ENCODE measurements at places on chromosomes 6 and 20.

- DNase-seq, result no peak
These were observed 3.8 kb upstream of the LRRN4 start for GRCh38 chr20:6057691-6058090.

GRCh38 chr6:100296810-100297544 is 167.7 kb downstream of the SIM1 start:
- peak; percentile 3 for DNase-seq

DNA sequence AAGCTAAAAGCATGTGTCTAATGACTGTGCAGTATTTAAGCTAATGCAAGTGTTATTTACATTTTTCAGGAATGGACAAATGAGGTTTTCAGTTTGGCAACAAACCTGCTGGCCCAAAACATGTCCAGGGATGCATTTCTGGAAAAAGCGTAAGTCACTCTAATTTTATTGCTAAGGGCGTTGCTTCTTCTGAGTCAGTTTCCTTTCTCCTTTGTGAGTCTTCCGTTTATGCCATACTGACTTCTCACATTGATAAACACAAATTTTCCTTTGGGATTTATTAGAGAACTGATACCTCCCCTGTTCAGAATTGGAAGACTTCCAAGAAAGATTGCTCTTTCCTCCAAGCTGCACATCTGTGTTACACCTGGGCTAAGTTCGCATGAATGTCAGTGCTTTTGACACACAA is 422.9 kb upstream of the PLCB4 start:
- peak; percentile 52 for DNase-seq

DNA sequence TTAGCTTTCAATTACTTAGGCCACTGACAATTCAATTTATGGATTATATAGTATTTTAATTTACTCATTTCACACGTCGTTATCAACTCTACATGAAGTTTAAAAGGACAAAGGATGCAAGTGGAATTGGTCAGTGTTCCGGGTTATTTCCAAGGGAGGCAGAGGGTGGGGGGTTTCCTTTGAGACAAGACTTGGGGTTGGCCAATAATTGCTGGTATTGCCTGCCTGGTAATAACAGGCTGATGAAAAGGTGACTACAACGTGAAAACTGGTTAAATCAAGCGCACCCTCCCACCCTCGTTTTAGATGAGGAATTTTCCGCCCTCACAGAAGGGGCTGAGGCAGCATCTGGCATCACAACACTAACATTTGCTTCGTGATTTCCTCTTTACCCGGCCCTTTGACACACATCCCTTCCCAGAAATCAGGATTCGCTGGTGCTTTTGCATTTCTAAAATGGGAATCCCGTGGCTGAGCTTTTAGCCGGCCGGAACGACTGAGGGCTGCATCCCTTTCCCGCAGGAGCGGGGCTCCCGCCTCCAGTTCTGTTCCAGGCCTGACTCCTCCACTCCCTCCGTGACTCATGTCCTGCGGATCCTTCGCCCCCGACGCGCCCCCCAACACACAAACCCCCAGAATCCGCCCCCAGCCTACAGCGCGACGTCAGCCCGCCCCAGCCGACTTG is 999 bp upstream of the PIM1 start:
- peak; percentile 51 for DNase-seq

GRCh38 chr6:133218852-133219251 is 22.3 kb upstream of the EYA4 start:
- DNase-seq, result no peak

GRCh38 chr6:86775893-86776292 is 161.4 kb upstream of the HTR1E start:
- no peak for DNase-seq

GRCh38 chr6:38355519-38355918 is 284.2 kb downstream of the BTBD9 start:
- DNase-seq, result no peak

DNA sequence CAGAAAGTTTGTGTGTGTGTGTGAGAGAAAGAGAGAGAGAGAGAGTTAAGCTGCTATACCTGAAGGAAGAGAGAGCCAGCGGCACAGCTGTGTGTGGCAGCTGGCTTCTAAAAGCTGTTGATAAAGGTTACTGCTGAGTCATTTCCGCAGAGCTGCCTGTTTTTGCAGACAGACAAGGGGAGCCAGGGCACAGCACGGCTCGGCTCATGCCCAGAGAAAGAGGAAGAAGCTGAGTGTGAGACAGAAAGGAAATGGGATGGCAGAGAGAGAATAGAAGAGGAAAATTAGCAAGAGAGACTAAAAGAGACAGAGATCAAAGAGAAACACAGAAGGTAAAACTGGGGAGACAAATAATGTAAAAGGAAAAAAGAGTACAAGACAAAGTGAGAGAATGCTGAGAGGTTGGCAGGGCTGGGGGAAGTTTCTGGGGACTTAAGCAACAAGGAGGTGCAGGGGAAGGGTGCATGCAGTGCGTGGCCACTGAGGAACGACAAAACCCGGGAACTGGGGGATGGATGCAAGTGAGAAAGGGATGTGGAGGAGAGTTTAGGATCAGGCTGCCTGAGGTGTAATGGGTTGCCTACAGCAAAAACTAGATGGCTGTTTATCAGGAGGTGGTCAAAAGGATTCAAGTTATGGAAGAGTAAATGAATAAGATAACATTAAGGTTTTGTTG is 22.7 kb downstream of the HLA-A start:
- peak; percentile 83 for DNase-seq

- DNase-seq, result no peak
These were observed 90.7 kb upstream of the BEND6 start for GRCh38 chr6:56864171-56864616.

- no peak for DNase-seq
These were observed 150.7 kb upstream of the LAMP5 start for GRCh38 chr20:9363673-9364072.

DNA sequence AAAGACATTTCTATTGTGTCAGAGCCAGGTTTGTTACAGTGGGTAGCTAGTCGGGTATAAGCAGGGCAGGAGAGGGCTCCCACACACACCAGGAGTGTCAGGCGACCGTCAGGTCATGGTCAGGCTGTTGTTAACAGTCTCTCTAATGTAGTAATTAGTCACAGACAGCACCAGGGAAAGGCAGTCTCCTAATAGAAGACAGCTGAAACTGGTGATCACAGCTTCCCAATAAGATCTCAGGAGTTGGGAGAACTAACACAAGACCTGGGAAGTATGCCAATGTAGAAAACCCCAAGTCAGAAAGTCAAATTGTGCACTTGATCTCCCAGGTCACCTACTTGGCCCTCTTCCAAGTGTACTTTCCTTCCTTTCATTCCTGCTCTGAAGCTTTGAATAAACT is 53.0 kb upstream of the GPR6 start:
- DNase-seq, result peak; percentile 38

DNA sequence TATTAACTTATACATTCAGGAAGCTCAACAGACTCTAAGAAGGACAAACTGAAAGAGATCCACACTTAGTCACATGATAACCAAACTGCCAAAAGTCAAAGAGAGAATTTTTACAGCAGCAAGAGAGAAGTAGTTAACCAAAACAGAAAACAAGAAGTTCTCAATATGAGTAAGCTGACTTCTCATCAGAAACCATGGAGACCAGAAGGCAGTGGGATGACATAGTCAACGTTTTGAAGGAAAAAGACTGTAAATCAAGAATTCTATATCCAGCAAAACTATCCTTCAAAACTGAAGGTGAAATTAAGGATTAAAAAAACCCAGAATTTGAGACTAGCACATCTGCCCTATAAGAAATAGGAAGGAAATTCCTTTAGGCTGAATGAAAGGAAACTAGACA is 60.4 kb downstream of the COL19A1 start:
- DNase-seq, result no peak

GRCh38 chr20:62426699-62427131 is 624 bp downstream of the RBBP8NL start:
- DNase-seq, result no peak

GRCh38 chr6:35341557-35341956 is 801 bp upstream of the PPARD start:
- DNase-seq, result no peak

DNA sequence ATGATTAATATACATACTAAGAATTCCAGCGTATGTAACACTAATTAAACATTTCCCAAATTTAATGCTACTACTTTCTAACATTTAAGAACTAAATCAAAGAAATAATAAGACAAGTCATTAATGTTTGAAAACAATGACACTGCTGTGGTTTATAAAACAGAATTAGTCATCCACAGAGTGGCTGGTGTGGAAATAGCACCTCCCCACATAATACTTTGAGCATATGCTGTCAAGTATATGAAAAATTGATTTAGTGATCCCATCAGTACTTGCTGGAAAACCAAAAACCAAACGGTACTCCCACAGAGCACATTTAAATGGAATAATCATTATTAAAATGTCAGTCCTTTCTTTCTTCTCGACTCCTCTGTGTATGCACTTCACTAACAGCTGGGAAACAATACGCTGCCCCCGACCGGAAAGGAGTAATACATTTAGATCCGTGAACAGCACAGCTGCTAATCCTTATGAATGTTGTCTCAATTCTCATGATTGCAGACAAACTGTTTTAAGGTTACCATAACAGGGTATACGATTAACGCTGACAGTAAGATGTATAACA is 78.4 kb downstream of the PREP start:
- no peak for DNase-seq

DNA sequence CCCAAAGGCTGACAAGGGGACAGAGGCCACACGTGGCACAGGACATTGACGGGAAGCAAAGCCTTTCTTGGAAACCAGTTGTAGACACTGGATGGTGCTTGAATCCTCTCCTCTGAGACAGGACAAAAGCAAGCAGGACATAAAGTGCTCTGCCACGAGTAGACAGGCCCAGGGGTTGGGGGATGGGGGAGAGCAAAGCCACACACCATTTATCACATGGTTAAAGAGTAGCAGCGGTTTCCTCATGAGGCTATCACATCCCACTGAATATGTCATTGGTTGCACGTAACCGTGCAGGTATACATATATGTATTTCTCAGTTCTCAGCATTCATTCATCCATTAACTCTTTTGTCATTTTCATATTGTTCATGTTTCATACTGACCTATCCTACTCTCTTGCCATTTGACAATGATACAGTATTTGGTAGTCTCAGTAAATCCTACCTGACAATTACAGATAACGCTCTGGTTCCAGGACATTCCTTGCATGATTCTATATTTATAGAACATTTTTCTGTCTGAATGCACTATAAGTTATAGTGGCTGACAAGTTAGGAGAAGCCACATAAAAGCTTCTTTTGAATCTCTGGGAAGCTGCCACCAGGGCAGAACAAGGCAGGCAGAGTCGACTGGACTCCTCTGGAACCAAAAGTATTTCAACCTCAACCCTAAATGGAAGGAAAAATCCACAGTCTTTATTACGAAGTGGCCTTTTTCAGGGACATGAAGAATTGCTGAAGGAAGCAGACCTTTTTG is 23.5 kb downstream of the METTL24 start:
- no peak for DNase-seq

GRCh38 chr20:10721137-10721896 is 47.5 kb upstream of the JAG1 start:
- DNase-seq, result no peak

- DNase-seq, result no peak
These were observed 360.3 kb upstream of the KCNQ5 start for GRCh38 chr6:72261554-72261953.

GRCh38 chr6:50816947-50817645 is 1.6 kb upstream of the TFAP2B start:
- DNase-seq, result no peak

- no peak for DNase-seq
These were observed 1.2 kb downstream of the WTAP start for GRCh38 chr6:159728531-159728964.

GRCh38 chr6:4032475-4032874 is 46.5 kb downstream of the FAM217A start:
- no peak for DNase-seq

GRCh38 chr20:1265226-1265915 is 723 bp upstream of the SNPH start:
- DNase-seq, result no peak

GRCh38 chr20:20658871-20659431 is 53.5 kb downstream of the RALGAPA2 start:
- DNase-seq, result no peak

DNA sequence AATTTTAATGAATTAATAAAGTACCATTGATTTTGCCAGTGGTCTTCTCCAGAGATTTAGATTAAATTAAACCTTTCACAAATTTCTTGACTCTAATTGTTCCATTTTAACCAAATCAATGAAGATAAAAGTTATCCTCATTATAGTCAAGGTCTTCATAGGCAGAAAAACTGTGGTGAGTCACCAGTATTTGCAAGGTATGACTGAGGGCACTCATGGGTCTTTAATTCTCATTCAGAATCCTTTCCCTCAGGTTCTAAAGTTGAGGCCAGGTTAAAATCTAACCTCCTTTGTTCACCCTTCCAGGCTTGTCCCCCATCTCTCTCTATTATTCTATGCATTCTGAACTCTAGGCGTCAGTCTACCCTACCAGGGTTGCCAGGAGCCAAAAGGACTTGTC is 93.9 kb downstream of the JAG1 start:
- no peak for DNase-seq

- no peak for DNase-seq
These were observed 582.4 kb downstream of the PHF3 start for GRCh38 chr6:64217721-64218620.

GRCh38 chr20:25076731-25077609 is 5.0 kb downstream of the VSX1 start:
- peak; percentile 78 for DNase-seq

DNA sequence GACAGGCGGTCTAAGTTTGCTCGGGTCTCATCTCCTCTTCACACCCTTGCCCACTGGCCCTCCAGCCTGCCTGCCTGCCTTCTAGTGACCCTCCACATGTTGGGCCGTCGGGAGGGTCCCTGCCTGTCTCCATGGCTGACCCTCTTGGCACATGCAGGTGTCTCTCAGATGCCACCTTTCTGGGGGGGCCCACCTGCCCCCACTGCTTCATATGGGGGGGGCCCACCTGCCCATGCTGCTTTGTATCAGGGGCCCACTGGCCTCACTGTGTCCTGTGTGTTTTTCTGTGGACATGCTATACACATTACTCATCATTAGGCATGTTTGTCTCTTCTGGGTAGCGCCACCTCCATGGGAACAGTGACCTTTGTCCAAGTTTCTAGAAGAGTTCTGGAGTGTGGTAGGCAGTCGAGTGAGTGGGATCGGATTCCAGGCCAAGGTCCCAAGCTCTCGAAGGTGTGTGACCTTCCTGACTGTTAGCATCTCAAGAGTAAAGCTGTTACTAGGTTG is 40.4 kb upstream of the KIF25 start:
- no peak for DNase-seq

Measured in NCI-H1105 (cell line).